ENCODE measurements at places on chromosomes 7 and 10. TPM values are rescaled to one million over a fixed set of nuclear protein-coding genes. Genes with fewer than 3 reads are reported as not detected.

The GLI3 gene
- total RNA-seq, result 13.5 TPM

The FAM237B gene
- total RNA-seq, result not detected

The TMEM176A gene
- not detected for total RNA-seq

The SEMA3C gene
- 62.2 TPM for total RNA-seq

The HOXA13 gene
- total RNA-seq, result 11.1 TPM

The ADCY1 gene
- total RNA-seq, result not detected

The RBM20 gene
- not detected for total RNA-seq

The GNAT3 gene
- not detected for total RNA-seq

The TRPV5 gene
- not detected for total RNA-seq

The FXYD4 gene
- total RNA-seq, result not detected

The CLEC5A gene
- total RNA-seq, result not detected

The NKX2-3 gene
- total RNA-seq, result not detected

The TAS2R16 gene
- total RNA-seq, result not detected

The PRKG1 gene
- 11.1 TPM for total RNA-seq

The GDF2 gene
- not detected for total RNA-seq

GRCh38 chr10:58258977-58259692, 8.6 kb downstream of the IPMK start:
- peaks cover 21% of the 10 kb centered on the region for H3K36me3 ChIP-seq
- H3K4me3 ChIP-seq, result no peak overlapping the region
- DNase-seq, result no peak
- H3K27ac ChIP-seq, result no peak overlapping the region
- H3K4me1 ChIP-seq, result peaks cover 9% of the 10 kb centered on the region

DNA sequence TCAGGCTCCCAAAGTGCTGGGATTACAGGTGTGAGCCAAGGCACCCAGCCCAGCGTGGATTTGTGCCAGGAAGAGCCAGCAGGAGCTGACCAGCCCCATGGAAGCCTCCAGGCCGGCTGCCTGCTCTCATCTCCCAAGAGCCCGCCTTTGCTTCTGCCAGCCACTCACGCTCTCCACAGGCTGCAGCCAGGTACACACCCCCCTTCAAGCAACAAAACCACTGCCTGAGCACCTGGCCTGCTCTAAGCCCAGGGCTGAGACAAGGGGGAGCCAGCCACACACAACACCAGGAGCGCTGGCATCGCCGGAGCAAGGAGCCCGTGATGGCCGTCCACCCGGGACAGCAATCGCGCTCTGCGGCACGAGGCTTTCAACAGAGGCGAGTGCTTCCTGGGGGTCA, 34.5 kb downstream of the MAD1L1 start:
- no peaks in the 10 kb centered on the region for H3K27me3 ChIP-seq
- H3K36me3 ChIP-seq, result peaks cover 9% of the 10 kb centered on the region
- DNase-seq, result no peak
- H3K4me3 ChIP-seq, result no peak overlapping the region
- H3K27ac ChIP-seq, result no peak overlapping the region

- H3K27ac ChIP-seq, result no peak overlapping the region
- no peaks in the 10 kb centered on the region for H3K36me3 ChIP-seq
- H3K27me3 ChIP-seq, result no peaks in the 10 kb centered on the region
- DNase-seq, result no peak
- H3K4me1 ChIP-seq, result no peaks in the 10 kb centered on the region
- H3K4me3 ChIP-seq, result no peak overlapping the region
Measured at GRCh38 chr10:54682554-54682953, 118.5 kb downstream of the PCDH15 start.

DNA sequence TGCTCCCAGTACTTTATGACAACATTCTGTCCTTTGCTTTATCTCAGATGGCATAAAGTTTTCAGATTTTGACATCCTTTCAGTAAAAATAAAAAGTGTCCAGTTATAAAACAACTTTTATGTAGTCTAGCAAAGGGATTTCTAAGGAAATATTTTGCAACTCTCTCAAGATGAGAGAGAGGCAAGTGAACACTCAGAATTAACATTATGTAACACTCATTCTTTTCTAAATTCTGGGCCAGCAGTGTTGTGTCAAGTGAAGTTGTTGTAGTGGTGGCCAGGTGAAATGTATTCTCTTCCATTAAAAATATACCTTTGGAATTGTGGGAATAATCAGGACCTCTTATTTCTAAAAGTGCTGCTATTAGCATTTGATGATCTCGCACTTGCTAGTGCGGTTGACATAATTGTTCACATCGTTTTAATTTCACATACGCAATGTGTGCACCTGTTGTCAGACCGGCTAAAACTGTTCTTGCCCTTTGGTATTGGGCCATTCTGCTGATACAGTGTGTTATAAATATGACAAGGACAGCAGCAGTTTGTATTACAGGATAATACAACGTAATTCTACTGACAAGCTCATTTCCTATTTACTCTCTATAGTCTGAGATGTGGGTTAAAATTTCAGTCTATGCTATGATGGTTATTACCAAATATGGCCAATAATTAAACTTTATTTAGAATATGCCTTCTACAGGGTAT, 23.8 kb downstream of the CPED1 start:
- H3K4me3 ChIP-seq, result no peak overlapping the region
- H3K27ac ChIP-seq, result no peak overlapping the region
- no peak for DNase-seq
- H3K36me3 ChIP-seq, result peaks cover 21% of the 10 kb centered on the region

- DNase-seq, result no peak
- H3K36me3 ChIP-seq, result no peaks in the 10 kb centered on the region
- peaks cover 19% of the 10 kb centered on the region for H3K4me1 ChIP-seq
- H3K27ac ChIP-seq, result no peak overlapping the region
- H3K4me3 ChIP-seq, result no peak overlapping the region
Measured at GRCh38 chr7:79352323-79352722, 101.1 kb downstream of the MAGI2 start.

DNA sequence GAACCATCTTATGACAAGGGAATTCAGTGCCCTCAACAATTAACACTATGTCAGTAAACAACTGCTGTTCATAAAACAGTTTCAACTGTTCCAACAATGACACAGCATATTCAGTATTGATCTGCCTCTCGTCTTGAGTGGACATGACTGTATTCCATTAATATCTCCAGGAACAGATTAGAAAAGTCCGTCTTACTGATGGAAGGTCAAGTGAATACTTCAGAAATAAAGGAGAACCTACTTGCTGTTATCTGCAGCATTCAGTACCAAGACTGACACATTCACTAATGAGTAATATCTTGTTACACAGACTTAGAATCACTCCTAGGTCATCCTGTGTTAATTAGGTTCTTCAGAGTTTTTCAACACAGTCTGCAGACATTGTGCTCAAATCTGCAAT, 12.1 kb downstream of the KBTBD2 start:
- no peaks in the 10 kb centered on the region for H3K27me3 ChIP-seq
- peaks cover 43% of the 10 kb centered on the region for H3K4me1 ChIP-seq
- peak overlapping the region; percentile 65 for H3K27ac ChIP-seq
- no peak overlapping the region for H3K4me3 ChIP-seq
- DNase-seq, result no peak

GRCh38 chr7:105213611-105214010, 175.1 kb downstream of the SRPK2 start:
- no peak for DNase-seq
- no peak overlapping the region for H3K4me3 ChIP-seq
- peaks cover 2% of the 10 kb centered on the region for H3K27me3 ChIP-seq
- peaks cover 21% of the 10 kb centered on the region for H3K4me1 ChIP-seq
- no peak overlapping the region for H3K27ac ChIP-seq

- DNase-seq, result peak; percentile 98
- peaks cover 50% of the 10 kb centered on the region for H3K36me3 ChIP-seq
- H3K4me1 ChIP-seq, result peaks cover 91% of the 10 kb centered on the region
- peaks cover 8% of the 10 kb centered on the region for H3K27me3 ChIP-seq
Measured at GRCh38 chr10:93465806-93466675, 16.1 kb downstream of the MYOF start.

DNA sequence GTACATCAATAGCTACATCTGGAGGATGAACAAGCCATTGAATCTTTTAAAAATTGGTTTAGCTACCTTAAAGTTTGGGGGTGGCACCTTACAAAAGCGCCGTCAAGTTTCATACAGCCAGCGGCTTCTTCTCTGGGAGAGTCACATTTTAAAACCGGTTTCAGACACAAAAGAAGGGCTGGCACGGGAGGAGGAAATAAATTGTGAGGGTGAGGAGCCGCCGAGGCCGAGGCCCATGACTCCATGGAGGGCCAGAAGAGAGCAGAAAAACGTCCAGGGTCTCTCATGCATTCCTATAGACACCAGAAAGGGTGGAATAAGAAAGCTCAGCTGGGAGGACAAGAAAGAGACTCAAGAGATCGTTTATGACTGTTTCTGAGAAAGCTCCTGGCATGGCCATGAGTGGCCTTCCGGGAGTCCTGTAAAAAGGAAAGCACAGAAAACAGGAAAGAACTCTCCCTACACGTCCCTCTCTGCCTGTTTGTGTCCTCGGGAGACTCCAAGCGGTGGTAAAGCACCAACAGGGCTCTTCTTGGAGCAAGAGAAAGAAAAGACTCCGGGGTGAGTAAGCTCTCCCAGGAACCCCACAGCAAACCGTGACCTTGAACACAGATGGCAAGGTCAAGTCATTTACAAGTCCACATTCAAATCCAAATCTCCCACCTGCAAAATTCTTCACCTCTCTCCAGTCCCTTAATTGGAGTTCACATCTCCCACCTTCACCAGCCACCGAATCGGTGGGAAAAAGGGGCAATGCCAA, 1.8 kb downstream of the FRAT2 start:
- peak overlapping the region; percentile 88 for H3K4me3 ChIP-seq
- DNase-seq, result peak; percentile 85
- no peaks in the 10 kb centered on the region for H3K36me3 ChIP-seq
- H3K27ac ChIP-seq, result peak overlapping the region; percentile 90
- H3K4me1 ChIP-seq, result peaks cover 43% of the 10 kb centered on the region

DNA sequence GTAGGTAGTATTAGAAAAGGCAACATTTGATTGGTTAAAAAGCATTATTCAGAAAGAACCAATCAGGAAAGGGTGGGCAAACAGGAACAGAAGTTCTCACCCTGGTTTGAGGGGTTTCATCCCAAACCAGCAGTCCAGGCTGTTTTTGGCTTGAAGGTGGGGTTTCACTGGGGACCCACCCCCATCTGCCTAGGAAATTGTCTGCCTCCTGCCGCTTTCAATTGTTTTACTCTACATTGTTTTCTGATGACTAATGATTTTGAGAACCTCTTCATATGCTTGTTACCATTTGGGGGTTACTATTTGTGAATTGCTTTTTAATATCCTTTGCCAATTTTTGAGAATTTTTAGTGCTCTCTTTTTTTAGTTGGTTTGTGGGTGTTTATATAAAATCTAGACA, 3.3 kb upstream of the PCBD1 start:
- peaks cover 15% of the 10 kb centered on the region for H3K27me3 ChIP-seq
- H3K4me3 ChIP-seq, result no peak overlapping the region
- no peak for DNase-seq
- no peak overlapping the region for H3K27ac ChIP-seq
- peaks cover 24% of the 10 kb centered on the region for H3K4me1 ChIP-seq
- H3K36me3 ChIP-seq, result peaks cover 5% of the 10 kb centered on the region

GRCh38 chr7:17802056-17802455, 138.2 kb downstream of the SNX13 start:
- no peak for DNase-seq
- H3K27ac ChIP-seq, result no peak overlapping the region
- no peak overlapping the region for H3K4me3 ChIP-seq
- H3K4me1 ChIP-seq, result no peaks in the 10 kb centered on the region
- H3K36me3 ChIP-seq, result peaks cover 16% of the 10 kb centered on the region
- H3K27me3 ChIP-seq, result no peaks in the 10 kb centered on the region

- no peak for DNase-seq
- no peak overlapping the region for H3K27ac ChIP-seq
- H3K36me3 ChIP-seq, result peaks cover 23% of the 10 kb centered on the region
- H3K27me3 ChIP-seq, result 0 out of 2 replicates have a peak, but pooled peaks cover 3% of the 10 kb centered on the region
- no peak overlapping the region for H3K4me3 ChIP-seq
- peaks cover 60% of the 10 kb centered on the region for H3K4me1 ChIP-seq
Measured at GRCh38 chr7:18550574-18550973, 55.0 kb downstream of the HDAC9 start.

DNA sequence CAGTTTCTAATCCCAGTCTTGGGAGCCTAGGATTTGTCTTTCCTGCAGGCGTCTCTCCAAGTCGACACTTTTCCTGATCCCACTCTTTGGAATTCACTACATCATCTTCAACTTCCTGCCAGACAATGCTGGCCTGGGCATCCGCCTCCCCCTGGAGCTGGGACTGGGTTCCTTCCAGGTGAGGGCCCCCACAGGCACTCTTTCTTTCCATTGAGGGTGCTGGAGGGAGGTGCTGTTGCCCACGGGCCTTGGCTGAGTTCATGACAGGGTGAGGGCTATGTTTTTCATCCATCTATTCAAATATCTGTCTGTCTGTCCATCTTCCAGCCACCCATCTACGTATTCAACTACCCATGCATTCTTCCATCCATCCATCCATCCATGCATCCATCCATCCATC, 12.6 kb downstream of the GHRHR start:
- peaks cover 36% of the 10 kb centered on the region for H3K27me3 ChIP-seq
- H3K4me1 ChIP-seq, result no peaks in the 10 kb centered on the region
- H3K27ac ChIP-seq, result no peak overlapping the region
- no peak overlapping the region for H3K4me3 ChIP-seq
- no peak for DNase-seq

GRCh38 chr7:21371360-21371759, 56.5 kb upstream of the SP4 start:
- H3K4me3 ChIP-seq, result no peak overlapping the region
- no peaks in the 10 kb centered on the region for H3K4me1 ChIP-seq
- DNase-seq, result no peak

- no peak overlapping the region for H3K4me3 ChIP-seq
- H3K4me1 ChIP-seq, result peaks cover 21% of the 10 kb centered on the region
- peaks cover 11% of the 10 kb centered on the region for H3K27me3 ChIP-seq
- no peak overlapping the region for H3K27ac ChIP-seq
Measured at GRCh38 chr7:131722371-131722770, 165.9 kb upstream of the PODXL start.

GRCh38 chr10:35927341-35927740, 285.2 kb upstream of the FZD8 start:
- no peak overlapping the region for H3K4me3 ChIP-seq
- H3K27ac ChIP-seq, result no peak overlapping the region
- no peaks in the 10 kb centered on the region for H3K36me3 ChIP-seq
- H3K4me1 ChIP-seq, result no peaks in the 10 kb centered on the region
- no peak for DNase-seq

DNA sequence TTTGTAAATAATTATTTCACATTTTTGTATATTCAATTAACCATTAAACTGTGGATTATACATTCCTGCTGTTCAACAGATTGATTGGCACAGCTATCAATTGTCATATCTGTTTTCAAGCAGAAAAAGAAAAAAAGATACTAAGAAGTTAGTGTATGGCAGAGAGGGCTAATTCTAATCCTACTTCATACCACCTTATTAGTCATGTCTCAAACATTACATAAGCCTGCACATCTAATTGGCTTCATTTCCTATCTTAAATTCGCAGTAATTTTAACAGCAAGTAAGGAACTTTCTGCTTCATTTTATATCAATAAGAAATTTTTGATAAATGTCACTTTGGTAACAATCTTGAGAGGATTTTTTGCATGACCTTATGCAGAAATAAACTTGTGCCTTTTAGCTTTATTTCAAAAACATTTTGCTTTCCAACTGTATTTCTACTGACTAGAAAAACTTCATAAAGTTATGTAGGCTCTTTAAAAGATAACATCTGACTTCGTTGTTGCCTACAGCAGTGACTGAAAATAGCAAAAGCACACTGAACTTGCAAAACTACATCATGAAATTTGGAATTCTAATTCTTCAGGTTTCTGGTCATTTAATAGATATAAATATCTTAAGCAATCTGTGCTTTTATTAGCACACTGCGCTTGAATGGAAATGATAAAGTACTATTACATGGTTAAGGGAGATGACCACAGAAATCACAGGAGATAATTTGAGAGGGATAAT, 111.5 kb downstream of the SEMA3C start:
- H3K27me3 ChIP-seq, result peaks cover 3% of the 10 kb centered on the region
- peak overlapping the region; percentile 73 for H3K27ac ChIP-seq
- H3K4me3 ChIP-seq, result peak overlapping the region; percentile 57
- H3K36me3 ChIP-seq, result peaks cover 31% of the 10 kb centered on the region
